ENCODE measurements at places on chromosomes 5 and 9.

GRCh38 chr5:56977822-56978221 is 25.9 kb upstream of the MIER3 start:
- no peak for DNase-seq

DNA sequence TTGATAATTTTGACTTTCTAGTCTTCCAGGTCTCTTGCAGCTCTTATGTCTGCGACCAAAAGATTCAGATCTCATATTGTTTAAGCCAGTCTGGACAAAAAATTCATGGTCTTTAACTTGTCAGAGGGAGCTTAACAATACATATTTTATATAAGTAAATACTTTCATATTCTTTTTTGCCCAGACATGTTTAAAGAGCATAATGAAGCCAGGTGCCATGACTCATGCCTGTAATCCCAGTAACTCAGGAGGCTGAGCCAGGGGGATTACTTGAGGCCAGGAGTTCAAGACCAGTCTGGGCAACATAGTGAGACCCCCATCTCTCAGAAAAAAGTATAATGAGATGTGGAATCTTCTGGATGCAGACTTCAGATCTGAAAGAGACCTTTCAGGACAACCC is 69.8 kb downstream of the JMY start:
- DNase-seq: no peak

DNA sequence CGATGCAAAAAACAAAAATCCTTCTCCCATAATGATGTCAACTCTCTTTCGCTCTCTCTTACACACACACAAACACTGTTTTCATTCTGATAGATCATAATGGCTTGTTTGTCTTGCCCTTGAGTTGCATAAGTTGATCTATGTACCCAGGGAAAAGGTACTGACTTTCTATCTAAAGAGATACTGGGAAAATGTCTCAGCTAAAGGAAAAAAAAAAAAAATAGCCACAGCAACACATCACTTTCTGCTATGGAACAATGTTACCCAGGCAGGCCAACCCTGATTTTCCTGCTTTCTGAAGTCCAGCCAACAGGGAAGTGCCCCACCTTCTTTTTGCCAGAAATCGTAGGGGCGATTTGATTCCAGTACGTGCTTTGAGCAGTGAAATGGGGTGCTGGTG is 212.6 kb upstream of the ACTBL2 start:
- DNase-seq: no peak

GRCh38 chr5:91121347-91121993 is 261.6 kb downstream of the ARRDC3 start:
- DNase-seq: no peak

GRCh38 chr5:139474890-139475791 is 4.3 kb downstream of the SMIM33 start:
- no peak for DNase-seq

DNA sequence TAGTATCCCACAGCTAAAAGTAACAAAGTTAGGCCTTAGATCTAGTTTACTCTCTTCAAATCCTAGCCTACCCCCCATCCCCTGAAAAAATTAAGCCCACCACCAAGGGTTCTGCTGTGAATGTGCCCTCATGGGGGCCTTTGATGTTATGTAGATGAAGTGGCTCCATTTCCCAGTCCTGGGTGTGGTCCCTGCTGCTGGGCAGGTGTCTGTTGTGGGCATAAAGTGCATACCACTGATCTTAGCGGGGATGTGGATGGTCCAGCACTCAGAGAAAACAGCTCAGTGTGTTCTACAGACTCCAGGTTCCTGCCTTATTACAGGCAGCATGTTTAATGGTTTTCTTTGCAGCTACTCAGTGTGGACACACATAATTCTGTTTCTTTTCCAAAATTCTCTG is 1.9 kb downstream of the PCBD2 start:
- no peak for DNase-seq

DNA sequence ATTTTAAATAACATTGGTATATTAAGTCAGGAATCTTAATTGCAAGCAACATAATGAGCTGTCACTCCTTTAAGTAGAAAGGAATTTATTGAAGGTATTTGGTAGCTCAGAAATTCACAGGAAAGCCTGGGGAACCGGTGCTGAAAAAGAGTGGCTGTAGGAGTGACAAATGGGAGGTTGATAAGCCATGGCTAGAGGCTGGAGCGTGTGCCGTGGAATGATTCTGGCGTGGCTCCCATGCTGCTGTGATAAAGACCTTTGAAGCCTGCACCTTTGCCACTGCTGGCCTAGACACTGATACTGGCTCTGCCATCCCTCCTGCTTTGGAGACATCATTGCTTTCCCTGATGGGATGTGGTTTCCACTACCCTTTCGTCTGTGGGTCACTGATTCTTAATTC is 65.7 kb upstream of the ATG10 start:
- no peak for DNase-seq

DNA sequence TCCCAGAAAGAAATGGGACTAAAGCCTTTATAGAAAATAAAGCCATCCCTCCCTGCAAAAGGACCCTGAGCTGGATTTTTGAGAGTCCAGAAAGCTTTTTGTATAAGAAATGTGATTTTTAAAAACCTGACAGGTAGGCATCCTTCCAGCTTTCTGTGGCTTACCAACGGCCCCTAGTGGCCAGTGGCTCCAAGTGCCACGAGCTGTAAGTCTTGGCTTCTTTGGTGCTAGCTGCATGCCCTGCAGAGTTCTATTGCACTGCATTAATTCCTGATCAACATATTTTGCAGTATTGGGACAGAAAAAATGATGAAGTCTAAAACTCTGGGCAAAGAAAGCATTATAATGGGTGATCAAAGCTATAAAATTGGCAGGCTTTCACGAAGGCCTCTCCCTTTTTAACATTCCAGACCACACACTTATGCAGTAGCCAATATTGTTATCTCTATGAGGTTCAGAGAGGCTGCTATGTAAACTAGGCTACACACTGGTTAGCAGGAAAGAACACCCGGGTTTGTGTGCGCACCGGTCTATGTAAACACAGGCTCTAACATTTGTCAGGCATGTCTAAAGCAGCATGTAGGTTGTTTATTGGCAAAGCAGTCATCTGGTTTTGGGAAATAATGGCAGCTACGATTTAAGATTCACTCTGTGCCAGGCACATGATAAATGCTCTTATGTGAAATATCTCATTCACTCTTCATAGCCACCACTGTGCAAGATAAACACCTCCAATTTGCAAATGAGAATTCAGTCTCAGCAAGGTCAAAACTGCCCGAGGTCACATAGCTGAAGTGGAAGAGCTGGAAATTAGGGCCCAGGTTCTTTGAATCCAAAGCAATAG is 55.2 kb downstream of the NMUR2 start:
- peak; percentile 83 for DNase-seq

DNA sequence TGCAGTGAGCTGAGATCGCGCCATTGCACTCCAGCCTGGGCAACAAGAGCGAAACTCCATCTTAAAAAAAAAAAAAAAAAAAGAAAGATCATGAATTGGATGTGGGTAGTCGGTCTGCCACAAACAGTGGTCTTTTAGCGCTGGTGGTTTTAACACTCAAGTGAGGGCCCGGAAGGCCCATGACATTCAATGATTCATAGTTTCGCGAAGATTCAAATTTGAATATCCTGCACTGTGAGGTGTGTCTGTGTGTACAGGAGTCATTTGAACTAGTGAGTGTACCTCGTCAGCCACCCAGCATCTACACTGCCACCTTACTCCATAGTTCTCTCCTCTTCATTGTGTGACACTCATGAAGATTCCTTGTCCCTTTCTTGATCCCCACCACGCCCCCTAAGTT is 41.3 kb downstream of the CFAP77 start:
- DNase-seq: no peak

DNA sequence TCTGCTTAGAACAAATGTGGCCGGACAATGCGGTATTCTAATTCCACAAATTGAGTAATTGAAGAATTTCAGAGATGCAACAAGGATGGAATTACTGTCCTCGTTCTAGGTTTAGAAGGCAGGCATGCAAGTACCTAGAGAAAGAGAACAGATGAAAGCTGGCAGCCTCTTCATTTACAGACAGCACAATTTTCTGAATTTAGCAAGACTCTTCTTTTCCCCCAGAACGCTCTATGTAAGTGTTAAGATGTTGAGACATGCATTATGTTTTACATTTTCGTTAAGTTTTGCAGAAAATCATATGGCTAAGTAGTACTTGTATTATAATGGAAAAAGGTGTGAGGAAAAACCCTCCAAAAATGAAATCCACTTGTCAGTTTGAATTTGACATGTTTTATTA is 259.5 kb upstream of the ARRDC3 start:
- DNase-seq: no peak

- no peak for DNase-seq
Measured at GRCh38 chr5:139895647-139896046, 100.0 kb downstream of the PSD2 start.

DNA sequence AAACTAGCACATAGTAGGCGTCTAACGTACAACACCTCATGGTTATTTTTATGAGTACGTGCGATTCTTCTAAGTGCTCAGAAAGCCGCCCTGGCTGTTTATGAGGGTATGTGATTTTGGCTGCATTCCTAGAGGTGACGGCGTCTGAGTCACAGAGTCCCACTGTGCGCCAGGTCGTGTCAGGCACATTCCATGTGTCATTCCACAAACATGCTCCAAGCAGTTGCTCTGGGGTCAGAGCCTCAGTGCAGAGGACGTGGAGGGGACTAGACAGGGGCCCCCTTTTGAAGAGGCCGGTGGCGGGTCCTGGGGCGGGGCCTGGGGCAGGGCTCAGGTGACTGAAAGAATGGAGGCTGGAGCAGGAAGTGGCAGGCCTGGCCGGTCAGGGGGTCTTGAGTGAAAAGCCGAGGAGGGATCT is 51.9 kb downstream of the NEK6 start:
- no peak for DNase-seq

- no peak for DNase-seq
Measured at GRCh38 chr5:169628892-169629291, 8.2 kb upstream of the DOCK2 start.

DNA sequence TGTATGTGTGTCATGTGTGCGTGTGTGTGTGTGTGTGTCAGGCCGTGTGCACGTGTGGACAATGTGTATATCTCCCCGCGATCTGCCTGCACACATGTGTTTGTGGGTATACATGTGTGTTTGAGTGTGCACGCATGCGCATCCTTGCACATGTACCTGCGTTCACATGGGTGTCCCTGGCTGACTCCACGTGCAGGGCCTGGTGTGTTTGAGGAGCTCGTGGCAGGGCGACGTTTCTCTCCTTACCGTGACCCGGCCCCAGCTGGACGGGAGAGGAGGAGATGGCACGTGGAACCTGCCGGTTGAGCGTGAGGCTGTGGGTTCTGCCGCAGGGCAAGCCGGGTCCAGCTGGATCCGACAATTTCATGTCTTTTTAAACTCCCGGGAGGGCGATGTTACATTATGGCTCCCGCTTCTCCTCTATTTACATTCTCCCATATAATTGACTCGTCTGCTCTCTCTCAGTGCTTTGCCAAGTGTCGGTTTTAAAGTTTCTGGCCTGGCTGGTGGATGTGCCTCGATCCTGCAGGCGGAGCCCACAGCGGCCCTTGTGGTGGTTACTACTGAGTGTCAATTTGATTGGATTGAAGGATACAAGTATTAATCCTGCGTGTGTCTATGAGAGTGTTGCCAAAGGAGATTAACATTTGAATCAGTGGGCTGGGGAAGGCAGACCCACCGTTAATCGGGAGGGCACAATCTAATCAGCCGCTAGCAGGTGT is 5.9 kb downstream of the COL5A1 start:
- no peak for DNase-seq

GRCh38 chr9:128505414-128505765 is 871 bp downstream of the GLE1 start:
- no peak for DNase-seq

DNA sequence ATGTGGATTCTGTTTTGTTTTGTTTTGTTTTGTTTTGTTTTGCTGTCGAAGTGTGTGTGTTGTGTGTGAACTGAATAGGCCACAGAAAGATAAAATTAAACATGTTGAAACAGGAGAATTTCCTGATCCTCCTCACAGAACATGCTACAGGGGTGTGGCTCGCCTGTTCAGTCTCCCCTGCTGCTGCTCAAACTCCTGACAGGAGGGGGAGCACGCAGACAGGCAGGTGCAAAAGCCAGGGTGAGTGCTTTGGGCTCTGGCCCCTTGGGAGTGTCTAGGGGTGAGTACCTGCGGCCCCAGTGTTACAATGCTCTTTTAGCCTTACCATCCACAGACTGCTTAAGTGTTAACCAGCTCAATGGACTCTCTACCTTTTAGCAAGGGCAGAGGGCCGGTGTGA is 473.5 kb downstream of the MAT2B start:
- DNase-seq: no peak

- DNase-seq: no peak
Measured at GRCh38 chr5:122730456-122730855, 44.4 kb upstream of the SNX2 start.

DNA sequence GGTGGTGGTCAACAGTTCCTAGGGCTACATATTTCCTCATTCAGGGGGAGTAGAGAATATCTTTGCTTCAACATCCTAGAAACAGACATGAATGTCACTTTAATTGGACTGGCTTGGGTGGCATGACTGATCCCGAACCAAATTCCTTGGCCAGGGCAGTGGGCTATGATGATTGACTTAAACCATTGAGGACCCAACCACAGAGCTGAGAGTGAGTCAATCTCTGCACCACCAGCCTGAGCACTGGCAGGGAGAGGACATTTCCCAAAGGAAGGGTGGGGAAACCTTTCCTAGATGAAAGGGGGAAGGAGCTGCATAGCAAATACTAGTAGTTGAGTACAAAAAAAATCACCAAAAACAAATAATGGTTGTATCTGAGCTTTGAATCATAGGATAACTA is 52.8 kb upstream of the ENTREP1 start:
- DNase-seq: no peak

DNA sequence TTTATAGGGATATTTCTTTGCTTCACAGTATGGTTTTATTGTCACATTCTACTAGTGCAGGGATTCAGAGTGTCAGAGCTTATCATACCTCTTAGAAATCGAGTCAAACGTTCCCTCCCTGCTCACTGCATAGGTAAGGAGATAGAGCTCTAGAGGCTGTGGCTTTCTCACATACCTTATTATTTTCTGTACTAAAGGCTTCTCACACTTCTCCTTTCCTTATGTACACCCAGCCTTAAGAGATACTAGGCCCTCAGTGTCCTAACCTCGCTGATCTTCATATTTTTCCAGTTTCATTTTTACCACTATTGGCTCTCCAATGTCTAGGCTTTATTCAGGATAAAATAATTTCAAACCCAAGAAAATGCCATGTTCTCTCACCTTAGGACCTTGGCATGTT is 297.3 kb upstream of the RIOK2 start:
- no peak for DNase-seq

GRCh38 chr5:6194906-6195612 is 183.3 kb downstream of the MED10 start:
- no peak for DNase-seq

DNA sequence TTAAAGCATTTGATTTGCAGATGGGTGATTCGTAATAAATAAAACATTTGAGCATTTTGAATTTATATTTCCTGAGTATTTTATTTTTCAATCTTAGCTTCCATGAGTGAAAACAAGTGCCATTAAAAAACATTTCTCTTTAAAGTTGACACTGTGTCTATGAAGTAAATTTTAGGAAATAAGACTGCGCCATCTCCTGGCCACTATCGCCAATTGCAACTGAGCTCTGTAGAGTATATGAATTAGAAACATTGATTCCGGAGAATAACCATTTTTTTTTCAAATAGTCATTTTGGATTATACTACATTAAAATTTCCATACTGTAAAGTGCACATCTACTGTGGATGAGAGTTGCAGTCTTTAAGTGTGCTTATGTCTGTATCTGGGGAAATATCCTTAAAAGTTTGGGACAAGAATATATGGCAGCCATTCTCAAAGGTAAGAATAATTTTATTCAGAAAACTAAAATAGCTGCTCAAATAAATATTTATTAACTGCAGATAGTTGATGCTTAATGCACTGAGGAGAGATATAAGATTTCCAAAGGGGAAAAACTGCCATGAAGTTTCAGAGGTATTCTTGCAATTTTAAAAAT is 5.9 kb downstream of the DMRTA1 start:
- DNase-seq: peak; percentile 53

- no peak for DNase-seq
Measured at GRCh38 chr5:167798448-167798847, 493.0 kb upstream of the WWC1 start.
